ENCODE measurements at places on chromosomes 1 and 21. TPM values are rescaled to one million over a fixed set of nuclear protein-coding genes. Genes with fewer than 3 reads are reported as not detected.

THEM5 gene
- not detected for total RNA-seq

- DNase-seq: no peak
- no peaks in the 10 kb centered on the region for H3K4me1 ChIP-seq
- H3K36me3 ChIP-seq: no peaks in the 10 kb centered on the region
- no peaks in the 10 kb centered on the region for H3K27me3 ChIP-seq
- H3K27ac ChIP-seq: no peak overlapping the region
- H3K4me3 ChIP-seq: no peak overlapping the region
Observed at GRCh38 chr21:38092051-38092450, 164.7 kb upstream of the KCNJ15 start.

DNA sequence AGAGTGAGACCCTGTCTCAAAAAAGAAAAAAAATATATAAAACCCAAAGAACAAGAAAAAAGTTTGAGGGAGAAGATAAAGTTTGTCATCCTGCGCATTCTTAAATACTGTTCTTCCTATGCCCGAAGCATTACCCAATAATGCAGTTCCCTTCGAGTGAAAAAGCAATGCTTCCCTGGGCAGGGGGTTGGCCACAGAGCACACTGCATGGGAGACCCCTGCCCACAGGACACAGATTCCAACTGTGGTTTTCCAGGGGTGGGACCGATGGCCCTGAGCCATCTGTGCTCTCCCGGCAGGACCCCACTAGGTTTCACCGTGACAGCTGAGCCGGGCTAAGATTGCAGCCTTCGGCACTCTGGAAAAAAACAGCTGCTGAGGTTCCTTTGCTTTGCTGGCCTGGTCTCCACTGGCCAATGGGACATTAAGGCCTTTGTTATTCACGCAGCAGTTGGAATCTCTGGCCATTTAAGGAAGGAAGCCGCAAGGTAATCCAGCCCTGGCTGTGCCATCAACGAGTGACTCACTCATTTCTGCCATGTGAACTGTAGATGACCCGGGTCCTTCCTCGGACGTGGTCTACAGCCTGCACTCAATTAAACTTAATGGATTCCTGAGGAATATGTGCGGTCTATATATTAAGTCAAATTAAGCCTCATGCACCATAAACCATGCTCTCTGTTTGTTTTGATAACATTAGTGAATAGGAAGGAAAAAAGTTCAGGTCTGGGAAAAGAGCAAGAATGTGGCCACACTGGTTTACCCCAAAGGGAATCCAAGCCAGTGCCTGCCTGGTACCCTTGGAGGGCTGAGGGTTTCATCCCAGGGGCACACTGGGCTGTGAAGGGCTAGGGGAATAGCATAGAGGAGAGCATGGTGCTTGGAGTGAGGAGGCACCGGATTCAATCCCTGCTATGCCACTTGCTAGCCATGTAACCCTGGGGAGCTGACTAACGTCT, 163.2 kb downstream of the ZBTB18 start:
- H3K4me1 ChIP-seq: no peaks in the 10 kb centered on the region
- H3K4me3 ChIP-seq: no peak overlapping the region
- no peak overlapping the region for H3K27ac ChIP-seq
- H3K36me3 ChIP-seq: no peaks in the 10 kb centered on the region
- H3K27me3 ChIP-seq: no peaks in the 10 kb centered on the region
- no peak for DNase-seq

DNA sequence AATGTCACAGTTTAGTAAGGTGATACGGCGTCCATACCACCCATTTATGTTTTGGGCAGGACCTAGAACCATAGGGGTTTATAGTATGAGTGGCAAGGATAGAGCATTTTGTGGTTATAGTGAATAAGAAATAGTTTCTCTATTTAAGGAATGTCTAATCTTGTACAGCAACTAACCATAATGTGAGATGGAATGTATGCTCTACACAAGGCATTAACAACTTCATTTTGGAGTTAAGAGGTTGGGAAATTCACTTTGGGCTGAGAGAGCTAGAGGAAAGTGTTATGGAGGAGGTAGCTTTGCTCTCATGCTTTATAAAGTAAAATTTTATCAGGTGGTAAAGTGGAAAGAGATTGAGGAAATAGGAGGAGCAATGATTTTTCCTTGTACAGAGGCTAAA, 3.0 kb upstream of the MCL1 start:
- H3K27ac ChIP-seq: no peak overlapping the region
- H3K4me3 ChIP-seq: no peak overlapping the region
- H3K27me3 ChIP-seq: no peaks in the 10 kb centered on the region
- no peak for DNase-seq
- peaks cover 16% of the 10 kb centered on the region for H3K36me3 ChIP-seq

- DNase-seq: no peak
- H3K27ac ChIP-seq: no peak overlapping the region
- H3K4me1 ChIP-seq: no peaks in the 10 kb centered on the region
Observed at GRCh38 chr1:65955071-65955470, 162.4 kb downstream of the PDE4B start.

DNA sequence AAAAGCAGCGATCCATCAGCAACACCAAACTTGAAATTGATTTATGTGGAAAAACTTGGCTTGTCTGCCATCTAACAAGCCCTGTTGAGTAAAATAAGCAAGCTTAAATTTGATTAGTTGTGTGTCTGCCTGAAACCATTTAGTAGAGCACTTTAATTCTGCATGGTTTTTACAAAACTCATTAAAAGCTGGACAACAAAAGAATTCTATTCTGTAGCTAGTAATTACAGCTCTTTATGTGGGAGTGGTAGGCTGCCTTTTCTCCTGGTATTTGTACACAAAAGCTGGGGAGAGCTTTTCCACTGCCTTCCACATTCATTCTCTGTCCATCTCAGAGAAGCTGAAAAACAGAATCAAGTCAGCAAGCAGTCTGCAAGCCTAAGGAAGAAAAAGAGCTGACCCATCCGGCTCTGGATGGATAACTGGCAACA, 1.7 kb downstream of the ETS2 start:
- H3K27me3 ChIP-seq: no peaks in the 10 kb centered on the region
- no peak overlapping the region for H3K27ac ChIP-seq
- peaks cover 17% of the 10 kb centered on the region for H3K4me1 ChIP-seq
- no peak for DNase-seq
- peaks cover 18% of the 10 kb centered on the region for H3K36me3 ChIP-seq

- H3K36me3 ChIP-seq: no peaks in the 10 kb centered on the region
- H3K4me3 ChIP-seq: no peak overlapping the region
- no peak overlapping the region for H3K27ac ChIP-seq
Observed at GRCh38 chr21:16863362-16863905, 649.4 kb upstream of the CXADR start.

Measured in CD4-positive, alpha-beta T cell (primary cell).